ENCODE measurements at places on chromosomes 6 and 20.

DNA sequence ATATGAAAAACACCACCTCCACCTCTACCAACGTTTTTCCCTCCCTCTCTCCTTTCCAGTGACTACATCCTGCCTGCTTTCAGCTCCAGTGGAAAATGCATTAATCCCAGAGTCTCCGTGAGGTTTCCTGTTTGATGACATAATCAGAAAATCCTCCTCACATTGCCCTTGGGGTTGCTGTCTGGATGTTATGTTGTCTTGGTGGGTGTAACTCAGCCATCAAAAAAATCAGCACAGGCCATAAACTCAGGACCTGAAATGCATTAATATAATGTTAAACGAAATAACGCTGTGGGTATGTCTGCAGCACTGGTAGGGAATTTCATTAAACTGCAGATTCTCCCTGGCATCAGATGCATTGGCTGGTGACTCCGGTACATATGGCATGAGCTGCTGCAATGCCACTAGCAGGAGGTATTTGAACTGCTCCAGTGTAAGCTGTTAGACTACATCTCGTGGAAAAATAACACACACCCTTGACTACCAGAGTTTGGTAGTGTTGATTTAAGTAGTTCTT is 297.8 kb downstream of the PRL start:
- DNase-seq, result peak; percentile 22

- no peak for DNase-seq
Measured at GRCh38 chr6:74574794-74575193, 631.1 kb downstream of the COL12A1 start.

DNA sequence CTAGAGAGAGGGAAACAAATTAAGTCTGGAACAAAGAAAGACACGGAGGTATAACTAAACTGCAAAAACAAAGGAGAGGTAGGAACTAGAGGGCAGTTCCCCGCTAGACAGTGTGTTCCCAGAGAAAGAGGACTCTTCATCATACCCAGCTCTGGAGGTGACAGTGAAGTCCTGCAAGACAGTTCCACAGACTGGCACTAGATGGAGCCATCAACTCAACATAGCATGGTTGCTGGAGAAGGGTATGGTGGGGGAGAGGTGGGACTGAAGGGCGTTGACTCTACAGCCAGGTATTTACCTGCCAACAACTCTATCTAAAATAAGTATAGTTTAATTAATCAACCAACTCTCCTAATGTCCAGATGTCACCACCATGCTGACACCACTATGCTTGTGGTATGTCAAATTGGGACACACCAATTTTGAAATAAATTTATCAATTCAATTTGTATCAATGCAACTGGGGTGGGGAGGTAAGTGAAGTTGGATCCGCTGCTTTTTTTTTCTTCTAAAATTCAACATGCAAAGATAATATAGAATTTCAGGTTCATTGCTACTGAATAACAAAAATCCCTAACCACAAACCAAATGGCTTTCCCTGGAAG is 9.7 kb downstream of the BACH2 start:
- peak; percentile 34 for DNase-seq

GRCh38 chr20:8951164-8951563 is 117.7 kb upstream of the PLCB4 start:
- DNase-seq, result no peak

DNA sequence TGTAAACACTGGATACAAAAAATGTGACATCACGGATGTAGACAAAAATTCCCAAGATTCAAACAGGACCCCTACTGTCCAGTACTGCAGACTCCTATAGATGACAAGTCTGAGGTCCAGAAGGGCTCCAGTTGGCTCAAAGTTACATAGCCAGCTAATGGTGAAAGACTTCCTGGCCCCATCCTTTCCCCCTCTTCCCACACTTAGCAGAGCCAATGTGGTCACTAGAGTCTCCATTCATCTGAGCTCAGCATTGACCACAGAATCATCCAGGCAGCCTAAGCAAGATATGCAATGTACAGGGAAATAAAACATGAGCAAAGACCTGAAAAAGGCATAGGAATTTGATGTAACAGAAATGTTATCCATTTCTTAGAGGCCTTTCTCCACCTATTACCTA is 180.5 kb downstream of the ADAT2 start:
- DNase-seq, result no peak

DNA sequence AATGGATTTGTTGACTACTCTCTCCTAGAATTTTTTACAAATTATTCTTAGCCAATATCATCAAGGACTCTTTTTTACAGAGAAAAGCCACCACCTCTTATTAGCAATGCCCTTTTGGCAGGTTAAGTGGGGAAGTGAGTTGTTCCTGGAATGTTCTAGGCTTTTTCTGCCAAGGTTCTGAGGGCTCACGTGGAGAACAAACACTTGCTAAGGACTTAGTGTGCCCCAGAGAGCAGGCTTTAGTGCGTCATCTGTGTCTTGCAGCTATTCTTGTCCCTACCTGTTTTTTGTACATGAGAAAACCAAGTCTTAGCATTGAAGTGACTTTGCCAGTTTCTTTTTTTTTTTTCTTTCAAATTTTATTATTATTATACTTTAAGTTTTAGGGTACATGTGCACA is 33.5 kb downstream of the CFAP61 start:
- no peak for DNase-seq

DNA sequence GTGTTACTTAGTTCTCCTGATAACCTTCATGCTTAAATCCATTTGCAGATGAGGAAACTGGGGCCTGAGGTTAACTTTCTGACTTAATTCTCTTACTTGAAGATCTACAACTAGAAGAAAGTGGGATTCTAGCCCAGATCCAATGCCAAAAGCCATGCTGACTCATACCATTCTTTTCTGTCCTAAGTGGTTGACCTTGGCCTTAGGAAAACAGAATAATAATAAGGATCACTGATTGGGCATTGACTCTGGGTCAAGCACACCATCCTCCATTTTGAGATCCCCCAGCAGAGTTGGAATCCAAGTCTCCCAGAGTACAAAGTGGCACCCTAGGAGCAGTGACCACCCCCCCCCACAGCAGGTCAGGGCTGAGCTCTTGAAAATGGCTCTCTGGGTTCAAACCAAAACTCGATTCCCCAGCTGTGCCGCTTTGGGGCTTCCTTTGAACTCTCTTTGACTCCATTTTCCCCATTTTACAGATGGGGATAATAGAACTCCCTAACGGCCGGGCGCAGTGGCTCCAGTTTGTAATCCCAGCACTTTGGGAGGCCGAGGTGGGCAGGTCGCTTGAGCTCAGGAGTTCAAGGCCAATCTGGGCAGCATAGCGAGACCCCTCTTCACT is 12.8 kb upstream of the ZNF217 start:
- no peak for DNase-seq

DNA sequence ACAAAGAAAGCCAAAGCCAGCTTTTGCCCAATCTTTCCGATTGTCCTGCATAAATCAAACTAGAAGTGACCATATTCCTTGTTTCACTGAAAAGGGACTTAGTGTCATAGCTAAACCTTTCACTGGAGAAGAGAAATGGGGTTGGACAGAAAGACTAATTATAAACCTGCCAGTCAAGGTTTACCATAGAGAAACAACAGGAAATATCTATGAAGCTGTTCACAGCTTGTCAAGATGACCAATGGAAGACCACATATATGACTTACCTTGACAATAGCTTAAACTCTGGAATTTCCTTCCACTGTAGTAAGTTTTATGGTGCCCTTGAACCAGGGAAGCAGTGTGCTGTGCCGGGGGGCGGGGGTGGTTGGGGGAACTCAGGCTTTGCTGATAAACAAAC is 107.7 kb upstream of the PHACTR1 start:
- DNase-seq, result no peak

DNA sequence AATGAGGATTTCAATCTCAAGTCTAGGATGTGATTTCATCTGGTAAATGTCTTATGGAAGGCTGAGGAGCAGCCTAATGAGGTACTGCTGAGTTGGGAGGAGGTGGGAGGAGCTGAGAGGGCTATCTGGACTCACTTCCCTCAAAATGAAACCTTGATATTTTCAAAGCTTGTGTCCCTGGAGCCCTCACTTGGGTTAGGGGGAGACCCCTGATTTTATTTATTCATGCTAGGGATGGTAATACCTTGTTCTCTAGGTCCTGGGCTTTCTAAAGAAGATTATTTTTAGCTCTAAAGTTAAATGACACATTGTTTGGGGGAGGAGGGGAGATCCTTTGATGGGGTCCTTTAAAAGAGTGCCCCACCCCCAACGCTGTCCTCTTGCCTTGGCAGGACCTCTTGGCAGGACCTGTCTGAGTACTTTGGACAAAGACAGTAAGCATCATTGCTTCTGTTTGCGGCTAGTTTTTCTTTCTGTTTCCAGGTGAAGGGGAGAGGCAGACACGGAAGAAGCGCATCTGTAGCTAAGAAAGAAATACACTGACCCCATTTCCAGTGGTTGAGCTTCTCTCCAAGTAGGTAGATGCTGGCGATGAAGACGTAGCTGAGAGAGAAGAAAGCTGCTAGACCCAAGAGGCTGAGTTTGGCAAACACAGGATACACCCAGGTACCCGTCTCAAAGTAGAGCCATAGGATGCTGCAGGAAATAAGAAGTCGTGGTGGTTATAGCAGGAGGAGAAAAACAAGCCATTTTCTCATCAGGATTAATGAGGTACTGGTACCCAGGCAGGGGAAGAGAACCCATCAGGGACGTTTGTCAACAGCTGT is 55.6 kb downstream of the ADTRP start:
- no peak for DNase-seq

GRCh38 chr6:113763876-113764275 is 93.3 kb upstream of the MARCKS start:
- DNase-seq, result peak; percentile 23

GRCh38 chr6:148494226-148494625 is 151.6 kb downstream of the SASH1 start:
- DNase-seq, result no peak

GRCh38 chr6:41280381-41281057 is 6.0 kb downstream of the TREM1 start:
- no peak for DNase-seq

GRCh38 chr6:85580878-85581267 is 12.8 kb downstream of the SNX14 start:
- DNase-seq, result no peak

GRCh38 chr6:44262467-44263353 is 2.6 kb downstream of the NFKBIE start:
- no peak for DNase-seq

DNA sequence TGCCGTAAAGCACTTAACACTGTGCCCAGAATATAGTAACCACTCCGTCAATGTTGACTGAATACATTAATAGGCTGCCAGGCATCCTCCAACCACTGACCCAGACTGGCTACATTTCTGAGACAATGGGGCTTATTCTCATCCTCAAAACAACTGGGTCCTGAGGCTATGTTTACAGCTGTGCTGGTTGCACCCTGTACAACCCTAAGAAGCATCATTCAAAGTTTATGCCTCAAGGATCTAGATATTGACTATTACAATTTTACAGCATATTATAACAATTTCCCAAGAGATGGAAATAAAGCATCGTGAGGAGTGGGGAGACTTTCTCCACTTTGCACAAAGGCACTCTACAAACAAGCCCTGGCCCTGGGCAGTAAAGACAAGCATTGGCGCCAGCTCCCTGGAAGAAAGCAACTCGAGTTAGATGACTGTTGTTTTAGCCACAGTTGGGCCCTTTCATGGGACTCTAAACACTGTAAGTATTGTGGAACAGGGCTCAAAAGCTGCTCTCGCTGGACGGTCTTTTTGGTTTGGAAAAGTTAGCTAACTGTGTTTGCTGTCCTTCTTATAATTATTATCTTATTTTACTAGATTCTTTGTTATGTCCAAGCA is 30.2 kb downstream of the MYLIP start:
- no peak for DNase-seq

GRCh38 chr6:105985816-105986632 is 100.1 kb upstream of the PRDM1 start:
- DNase-seq, result no peak

DNA sequence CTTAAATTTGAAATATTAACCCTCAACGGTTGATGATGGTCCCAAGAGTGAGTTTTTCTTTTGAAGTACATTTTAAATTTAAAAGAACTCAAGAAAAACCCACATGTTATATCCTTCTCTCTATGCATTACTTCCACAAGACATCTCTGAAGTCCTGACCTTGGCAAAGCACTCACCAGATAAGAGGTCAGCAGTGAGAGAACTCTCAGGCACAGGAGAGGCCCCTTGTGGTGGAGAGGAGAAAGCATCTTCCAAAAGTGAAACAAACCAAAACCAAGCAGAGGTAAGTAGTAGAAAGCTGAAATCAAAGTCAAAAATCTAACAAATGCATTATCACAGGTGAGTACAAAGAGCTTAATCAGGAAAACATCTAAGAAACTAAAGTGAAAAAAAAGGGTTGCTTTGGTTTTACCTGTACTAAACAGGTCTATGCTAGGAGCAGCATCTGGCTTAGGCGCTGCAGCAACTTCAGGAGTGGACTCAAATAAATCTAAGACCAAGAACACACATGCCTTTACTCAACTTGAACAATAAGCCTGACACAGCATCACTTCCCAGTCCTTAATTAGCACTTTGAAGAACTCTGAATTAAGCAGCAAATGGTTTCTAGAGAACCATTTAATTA is 80.5 kb downstream of the PRSS35 start:
- DNase-seq, result peak; percentile 17

- DNase-seq, result no peak
Measured at GRCh38 chr6:163309491-163310026, 105.0 kb upstream of the QKI start.

DNA sequence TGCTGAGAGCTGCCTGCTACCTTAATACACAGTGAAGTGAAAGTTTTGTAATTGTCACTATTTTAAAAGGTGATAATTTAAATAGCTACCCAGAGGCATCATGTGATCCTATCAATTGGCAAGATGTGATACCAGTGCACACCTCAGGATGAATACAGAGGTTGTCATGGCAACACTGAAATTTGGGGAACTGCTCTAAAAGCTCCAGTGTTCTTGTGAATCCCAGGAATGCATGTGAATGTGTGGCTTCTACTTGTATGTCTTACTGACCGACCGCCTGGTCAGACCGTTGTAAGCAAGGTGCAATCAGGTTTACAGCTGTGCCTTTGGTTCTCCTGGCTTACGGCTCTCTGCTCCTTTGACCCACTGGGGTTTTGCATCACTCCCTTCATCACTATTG is 146.3 kb upstream of the GJE1 start:
- DNase-seq, result no peak

DNA sequence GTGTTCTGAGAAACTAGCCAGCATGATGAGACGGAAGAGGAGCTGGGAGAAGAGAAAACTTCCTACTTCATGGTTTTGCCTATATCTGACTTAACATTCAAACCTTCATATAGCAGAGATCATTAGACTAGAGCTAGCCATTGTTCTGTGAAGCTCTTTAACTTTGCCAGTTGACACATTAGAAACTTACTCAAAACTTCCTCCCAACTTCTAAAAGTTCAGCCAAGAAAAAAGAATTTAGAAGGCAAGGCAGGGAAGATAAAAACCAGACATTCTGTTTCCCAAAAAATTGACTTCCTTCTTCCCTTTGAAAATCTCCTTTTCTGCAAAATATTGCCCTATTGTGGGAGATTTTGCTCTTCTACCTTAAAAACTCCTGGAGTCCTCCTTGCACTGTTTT is 134.8 kb upstream of the UST start:
- DNase-seq, result no peak
